ENCODE measurements at places on chromosomes 16 and 17. TPM values are rescaled to one million over a fixed set of nuclear protein-coding genes. Genes with fewer than 3 reads are reported as not detected.

The PIPOX gene
- 2.0 TPM for total RNA-seq

The TBC1D3G gene
- total RNA-seq = not detected

DNA sequence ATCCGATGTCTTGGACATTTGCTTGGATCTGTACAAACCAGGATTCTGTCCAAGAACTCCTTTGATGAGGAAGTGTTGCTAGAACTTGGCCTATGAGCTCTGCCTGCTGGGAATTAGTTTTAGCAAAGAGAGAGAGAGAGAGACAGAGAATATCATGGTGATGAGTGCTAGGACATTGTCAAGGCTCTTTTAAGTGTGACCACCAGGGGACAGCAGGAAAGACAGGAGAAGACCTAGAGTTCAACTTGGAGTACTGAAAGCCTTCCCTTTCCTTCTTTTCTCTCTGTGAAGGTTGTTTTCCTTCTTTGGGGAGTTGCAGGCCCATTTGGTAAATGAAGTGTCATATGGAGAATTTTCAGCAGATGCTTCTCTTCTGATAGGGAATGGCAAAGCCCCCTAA lies 389.2 kb upstream of the HSBP1 start:
- H3K27ac ChIP-seq = no peak overlapping the region
- H3K36me3 ChIP-seq = no peaks in the 10 kb centered on the region
- H3K27me3 ChIP-seq = no peaks in the 10 kb centered on the region
- no peaks in the 10 kb centered on the region for H3K4me1 ChIP-seq
- no peak for DNase-seq
- no peak overlapping the region for H3K4me3 ChIP-seq

- H3K27ac ChIP-seq = no peak overlapping the region
- H3K27me3 ChIP-seq = no peaks in the 10 kb centered on the region
- peaks cover 26% of the 10 kb centered on the region for H3K4me1 ChIP-seq
Measured at GRCh38 chr16:15979801-15980200, 30.4 kb downstream of the ABCC1 start.

DNA sequence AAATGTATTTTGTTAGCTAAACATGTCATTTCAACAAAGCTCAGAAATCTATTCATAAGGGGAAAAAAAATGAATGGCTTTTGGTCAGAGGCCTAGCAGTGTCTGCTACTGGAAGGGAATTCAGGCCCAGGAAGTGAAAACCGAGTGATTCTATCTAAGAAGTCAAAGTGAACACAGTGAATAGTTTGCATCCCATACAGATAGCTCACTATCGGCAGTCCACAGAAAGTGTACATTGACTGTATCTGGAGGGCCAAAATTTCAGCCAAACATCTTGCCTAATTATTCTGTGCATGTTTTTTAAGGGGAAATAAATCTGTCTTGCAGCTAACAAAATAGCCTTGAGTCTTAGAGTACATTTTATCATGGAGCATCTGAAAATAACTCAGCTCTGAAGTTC lies 214.4 kb upstream of the CACNG5 start:
- no peak overlapping the region for H3K4me3 ChIP-seq
- no peak for DNase-seq
- no peaks in the 10 kb centered on the region for H3K27me3 ChIP-seq
- no peak overlapping the region for H3K27ac ChIP-seq

DNA sequence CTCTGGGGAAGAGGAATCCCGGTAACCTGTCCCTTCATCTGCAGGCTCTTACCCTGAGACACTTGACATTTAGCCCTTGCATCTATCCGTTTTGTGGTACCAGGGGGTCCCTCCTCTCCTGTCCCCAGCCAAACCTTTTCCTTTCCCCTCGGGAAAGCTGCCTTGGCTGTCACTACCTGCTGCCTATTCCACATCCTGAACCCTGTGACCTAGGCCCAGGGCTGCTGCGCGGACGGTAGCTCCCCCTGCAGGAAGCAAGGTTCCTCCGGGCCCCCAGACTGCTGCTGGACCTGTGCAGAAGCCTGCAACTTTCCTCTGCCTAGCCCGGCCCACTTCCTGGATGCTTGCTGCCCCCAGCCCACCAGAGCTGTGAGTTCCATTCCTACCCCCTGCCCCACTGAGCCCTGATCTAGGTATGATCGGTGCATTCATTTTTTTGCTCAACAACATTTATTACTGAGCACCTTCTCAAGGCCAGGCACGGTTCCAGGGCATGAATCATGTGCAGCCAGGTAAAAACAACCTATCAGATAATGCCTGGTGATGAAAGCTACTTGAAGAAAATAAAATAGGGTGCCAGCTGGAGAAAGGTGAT lies 10.5 kb upstream of the ALDOA start:
- no peak overlapping the region for H3K27ac ChIP-seq
- peaks cover 1% of the 10 kb centered on the region for H3K36me3 ChIP-seq
- peaks cover 15% of the 10 kb centered on the region for H3K4me1 ChIP-seq
- DNase-seq = peak; percentile 64
- peaks cover 8% of the 10 kb centered on the region for H3K27me3 ChIP-seq

DNA sequence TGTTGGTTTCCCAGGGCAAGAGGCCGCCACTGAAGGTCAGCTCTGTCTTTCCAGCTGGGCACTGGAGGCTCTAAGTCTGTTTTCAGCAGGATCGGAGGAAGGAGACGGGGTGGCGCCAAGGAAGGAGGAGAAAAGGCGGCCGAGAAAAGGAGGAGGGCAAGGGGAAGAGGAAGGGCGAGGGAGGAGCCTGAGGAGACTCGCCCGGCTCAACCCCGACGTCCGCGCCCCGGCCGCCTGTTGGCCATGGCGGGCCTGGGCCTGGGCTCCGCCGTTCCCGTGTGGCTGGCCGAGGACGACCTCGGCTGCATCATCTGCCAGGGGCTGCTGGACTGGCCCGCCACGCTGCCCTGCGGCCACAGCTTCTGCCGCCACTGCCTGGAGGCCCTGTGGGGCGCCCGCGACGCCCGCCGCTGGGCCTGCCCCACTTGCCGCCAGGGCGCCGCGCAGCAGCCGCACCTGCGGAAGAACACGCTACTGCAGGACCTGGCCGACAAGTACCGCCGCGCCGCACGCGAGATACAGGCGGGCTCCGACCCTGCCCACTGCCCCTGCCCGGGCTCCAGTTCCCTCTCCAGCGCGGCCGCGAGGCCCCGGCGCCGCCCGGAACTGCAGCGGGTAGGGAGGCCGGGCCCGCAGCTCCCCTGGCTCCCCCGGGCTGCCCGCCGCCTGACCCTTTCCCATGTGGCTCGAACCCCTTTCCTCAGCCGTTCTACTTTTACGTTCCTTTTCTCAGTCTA lies at the start of gene RNF135:
RNF135 (plus strand) TSS at position 209 of the 737 bp plus-strand sequence; CDS start at position 244, 35 bp downstream.
- peak; percentile 74 for DNase-seq
- peak within 1 kb of the TSS; percentile 86 for H3K27ac ChIP-seq
- H3K27me3 ChIP-seq = peaks cover 34% of the 10 kb centered on the region
- H3K4me1 ChIP-seq = peaks cover 32% of the 10 kb centered on the region
- H3K4me3 ChIP-seq = peak within 1 kb of the TSS; percentile 92
